ENCODE measurements at places on chromosomes 5 and 9.

DNA sequence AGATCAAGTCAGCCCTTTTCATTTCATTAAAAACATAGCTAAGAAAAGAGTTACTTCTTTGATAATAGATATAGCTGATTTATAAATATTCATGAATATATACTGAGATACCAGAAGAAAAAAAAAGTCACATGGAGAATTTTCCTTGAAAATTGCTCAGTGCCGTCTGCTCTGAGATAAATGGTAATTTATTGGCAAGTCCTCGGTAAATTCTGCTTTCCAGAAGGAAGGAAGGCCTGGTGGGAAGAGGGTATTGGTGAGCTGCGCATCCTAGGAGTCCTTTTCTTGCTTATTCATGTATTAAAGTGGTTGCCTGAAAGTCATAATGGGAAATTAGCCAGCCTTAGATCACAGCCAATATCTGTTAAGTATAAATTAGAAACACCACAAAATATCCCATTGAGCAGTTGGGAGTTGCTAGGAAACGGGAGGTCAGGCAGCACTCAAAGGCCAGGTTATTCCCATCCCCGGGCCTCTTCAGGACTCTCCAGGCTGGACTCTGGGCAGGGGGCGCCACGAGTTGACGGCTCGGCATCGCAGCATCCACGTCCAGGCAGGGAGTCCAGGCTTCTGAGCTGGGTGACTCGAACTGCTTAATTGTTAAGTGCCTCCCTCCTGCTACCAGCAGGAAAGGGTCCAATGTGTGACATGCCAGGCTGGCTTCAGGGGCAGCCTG is 116.7 kb upstream of the RETREG1 start:
- no peak for DNase-seq

GRCh38 chr5:121189342-121190305 is 662.1 kb upstream of the FTMT start:
- no peak for DNase-seq

DNA sequence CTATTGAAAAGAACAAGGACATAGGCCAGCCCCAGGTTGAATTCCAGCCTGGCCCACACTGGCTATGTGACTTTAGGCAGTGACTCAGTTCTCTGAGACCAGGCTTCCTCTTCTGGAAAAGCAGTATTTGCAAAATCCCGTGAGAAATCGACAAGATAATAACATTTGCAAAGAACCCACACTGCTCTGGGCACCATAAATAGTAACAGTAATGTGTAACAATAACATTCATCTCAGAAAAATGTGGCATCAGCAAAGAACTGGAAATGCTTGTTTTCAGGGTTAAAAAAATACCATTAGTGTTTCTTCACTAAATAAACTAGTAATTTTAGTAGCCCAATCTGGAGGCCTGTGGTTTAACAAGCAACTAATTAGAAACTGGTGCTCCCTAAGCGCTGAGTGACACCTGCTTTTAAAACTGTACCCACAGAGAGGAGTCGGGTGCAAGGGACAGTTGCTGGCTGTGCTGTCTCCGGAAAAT is 148.4 kb downstream of the TTLL11 start:
- DNase-seq, result no peak

DNA sequence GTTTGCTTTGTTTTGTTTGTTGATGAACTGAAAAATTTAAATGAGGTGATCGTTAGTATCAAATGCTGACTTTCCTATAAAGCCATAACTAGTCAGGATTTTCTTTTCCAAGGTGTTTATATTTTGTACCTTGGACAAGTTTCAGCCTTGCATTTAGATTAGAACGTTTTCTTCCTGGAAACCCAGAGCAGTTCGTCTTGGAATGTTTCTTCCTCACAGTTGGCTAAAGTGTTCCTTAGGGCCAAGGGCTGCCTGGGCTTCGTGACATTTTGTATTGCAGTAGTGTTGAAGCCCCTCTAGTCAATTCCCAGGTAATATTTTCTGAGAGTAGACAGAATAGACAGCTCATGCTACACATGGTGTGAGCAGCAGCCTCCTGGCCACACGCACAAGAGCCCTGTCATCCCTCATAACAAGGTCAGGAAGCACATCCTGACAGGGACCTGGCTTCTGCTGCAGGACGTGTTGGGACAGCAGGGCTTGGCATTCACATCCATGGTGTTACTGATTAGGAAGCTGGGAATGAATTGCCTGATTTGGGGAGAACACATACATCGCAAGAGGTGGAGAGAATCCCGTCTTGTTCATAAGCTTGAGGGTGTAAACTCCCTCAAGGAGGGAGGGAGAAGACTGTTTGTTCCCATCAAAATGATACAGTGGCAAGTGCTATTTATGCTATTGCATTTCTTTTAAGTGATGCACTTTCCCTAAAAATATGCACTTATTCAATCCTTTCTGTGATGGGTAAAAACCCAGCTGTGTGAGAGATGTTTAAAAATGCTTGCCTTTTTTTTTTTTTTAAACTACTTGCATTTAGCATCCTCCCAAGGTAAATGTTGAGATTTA is 31.7 kb downstream of the FUBP3 start:
- no peak for DNase-seq

DNA sequence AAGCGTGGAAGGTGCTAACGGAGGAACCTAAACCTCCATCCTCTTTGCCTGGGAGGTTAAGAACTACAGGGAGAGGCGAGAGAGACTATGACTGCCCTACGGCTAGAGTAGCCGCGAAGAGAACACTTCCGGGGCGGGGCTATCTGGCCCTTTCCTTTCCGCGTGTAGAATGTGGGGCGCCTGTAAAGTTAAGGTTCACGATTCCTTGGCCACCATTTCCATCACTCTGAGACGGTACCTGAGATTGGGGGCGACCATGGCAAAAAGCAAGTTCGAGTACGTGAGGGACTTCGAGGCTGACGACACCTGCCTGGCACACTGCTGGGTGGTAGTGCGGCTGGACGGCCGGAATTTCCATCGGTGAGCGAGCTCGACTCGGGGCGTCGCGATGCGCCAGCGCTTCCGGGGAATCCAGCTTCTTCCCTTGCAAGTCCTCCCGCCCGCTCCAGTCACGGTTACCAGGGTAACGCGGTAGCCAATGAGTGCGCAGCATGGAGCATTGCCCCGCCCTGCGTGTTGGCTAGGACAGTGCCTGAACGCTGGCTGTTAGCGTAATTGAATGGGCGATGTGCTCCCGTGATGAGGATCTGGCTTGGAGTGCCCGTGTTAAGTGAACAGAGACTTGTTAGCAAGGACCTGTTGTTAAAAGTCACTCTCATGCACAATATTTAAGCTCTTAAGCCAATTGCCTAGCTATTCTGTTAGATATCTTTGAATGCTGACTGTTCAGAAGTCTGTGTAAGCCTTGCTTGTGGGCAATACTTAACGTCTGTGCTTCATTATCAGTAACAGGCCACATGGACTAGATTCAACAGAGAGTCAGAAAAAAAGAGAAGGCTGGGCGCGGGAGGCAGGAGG is at the start of gene THG1L:
Gene THG1L (plus strand): TSS at position 149 of the 858 bp plus-strand sequence. CDS start 21 bp downstream, at position 170.
- peak; percentile 99 for DNase-seq

DNA sequence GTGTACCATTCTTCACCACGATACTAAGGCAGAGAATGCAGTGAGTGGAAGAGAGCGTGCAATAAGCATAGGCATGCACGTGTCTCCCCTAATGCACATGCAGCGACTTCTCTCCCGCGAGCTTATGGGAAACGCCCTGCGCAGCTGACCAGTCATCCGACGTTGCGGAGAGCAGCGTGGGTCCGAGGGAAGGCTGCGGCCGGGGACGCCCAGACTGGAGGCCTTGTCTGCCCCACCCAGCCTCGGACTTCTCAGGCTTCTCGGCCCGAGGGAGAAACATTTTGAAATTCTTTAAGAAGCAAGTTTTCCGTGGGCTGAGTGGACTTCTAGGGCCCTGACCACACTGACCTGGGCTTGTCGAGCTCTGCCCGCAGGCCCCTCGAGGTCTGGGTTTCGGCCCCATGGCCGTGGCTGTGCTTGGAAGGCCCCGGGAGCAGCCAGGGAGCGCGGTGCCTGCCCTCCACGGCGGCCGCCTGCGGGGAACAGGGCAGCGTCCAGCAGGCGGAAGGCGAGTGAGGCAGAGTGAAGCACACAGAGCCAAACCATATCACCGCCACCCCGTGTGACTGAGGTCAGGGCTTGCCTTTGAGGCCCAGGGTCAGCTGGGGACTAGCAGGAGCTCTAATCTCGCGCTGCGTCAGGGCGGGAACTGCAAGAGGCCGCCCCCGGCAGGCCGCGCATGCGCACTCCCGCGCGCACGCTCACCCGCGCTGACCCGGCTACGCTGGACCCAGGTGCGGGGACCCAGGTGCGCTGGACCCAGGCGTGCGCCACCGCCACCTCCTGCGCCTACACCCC is 60.0 kb upstream of the IRX1 start:
- DNase-seq, result no peak

DNA sequence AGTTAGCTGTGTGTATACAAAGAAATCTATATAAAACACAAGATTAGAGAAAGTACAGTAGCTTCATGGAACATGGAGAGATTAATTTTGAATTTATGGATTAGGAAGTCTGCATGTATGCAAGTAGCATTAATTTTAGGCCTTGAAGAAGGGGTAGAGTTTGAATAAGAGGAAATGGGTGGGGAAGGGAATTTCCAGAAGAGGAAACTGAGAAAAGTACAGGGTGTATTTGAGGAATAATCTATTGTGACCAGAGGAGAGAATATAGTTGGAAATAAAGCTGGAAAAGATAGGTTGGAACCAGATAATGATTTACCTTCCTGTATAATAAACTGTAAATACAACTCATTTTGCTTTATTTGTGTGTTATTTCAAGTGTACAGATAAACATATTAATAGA is 53.6 kb downstream of the CWC27 start:
- no peak for DNase-seq

DNA sequence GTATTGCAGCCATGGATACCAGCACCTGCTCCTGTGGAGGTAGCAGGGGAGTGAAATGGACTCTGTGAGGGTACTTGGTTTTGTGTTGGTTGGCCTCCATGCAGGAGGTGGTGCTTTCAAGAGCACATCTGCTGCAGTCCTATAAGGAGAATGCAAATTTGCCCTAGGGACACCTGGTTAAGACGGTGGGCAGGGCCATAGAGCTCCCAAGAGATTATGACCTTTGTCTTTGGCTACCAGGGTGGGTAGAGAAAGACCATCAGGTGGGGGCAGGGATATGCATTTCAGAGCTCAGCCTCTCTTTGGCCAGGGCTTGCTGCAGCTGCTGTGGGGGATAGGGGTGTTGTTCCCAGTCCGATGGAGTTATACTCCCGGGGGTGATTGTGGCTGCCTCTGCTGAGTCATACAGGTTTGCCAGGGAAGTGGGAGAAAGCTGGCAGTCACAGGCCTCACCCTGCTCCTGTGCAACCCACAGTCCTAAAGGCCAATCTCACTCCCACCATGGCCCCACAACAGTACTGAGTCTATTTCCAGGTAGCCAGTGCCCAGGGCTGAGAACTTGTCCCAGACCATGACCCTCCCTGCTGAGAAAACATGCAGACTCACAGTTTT is 14.0 kb upstream of the PDLIM4 start:
- DNase-seq, result peak; percentile 31

GRCh38 chr9:98465799-98466198 is 210.3 kb upstream of the TBC1D2 start:
- DNase-seq, result no peak

GRCh38 chr9:131695366-131695765 is 44.5 kb downstream of the RAPGEF1 start:
- DNase-seq, result no peak

- DNase-seq, result no peak
Measured at GRCh38 chr9:129038109-129038852, 1.9 kb downstream of the MIGA2 start.

DNA sequence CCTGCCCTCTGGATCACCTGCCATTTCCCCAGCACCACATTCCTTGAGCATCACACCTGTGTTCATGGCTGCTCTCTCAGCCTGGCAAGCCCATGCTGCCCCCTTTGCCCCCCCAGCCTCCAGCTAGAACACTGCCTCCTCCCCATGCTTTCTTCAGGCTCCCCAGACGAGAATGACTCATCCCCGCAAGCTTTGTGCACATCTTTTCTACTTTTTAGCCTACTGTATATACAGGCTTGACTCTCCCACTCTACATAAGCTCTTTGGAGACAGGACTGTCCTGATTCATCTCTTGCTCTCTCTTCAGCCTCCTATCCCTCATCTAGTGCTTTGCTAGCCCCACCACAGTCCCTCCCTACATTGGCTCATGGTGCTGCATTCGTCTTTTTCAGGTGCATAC is 19.9 kb upstream of the GLIPR2 start:
- DNase-seq, result no peak

DNA sequence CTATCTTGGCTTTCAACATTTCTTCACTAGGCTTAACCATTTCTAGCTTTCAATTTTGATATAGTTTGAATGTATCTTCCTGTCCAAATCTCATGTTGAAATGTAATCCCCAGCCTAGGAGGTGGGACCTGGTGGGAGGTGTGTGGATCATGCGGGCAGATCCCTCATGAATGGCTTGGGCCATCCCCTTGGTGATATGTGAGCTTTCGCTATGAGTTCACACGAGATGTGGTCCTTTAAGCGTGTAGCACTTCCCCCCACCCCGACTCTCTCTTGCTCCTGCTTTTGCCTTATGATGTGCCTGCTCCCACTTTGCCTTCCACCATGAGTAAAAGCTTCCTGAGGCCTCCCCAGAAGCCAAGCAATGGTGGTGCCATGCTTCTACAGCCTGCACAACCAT is 40.6 kb downstream of the PHAX start:
- no peak for DNase-seq

DNA sequence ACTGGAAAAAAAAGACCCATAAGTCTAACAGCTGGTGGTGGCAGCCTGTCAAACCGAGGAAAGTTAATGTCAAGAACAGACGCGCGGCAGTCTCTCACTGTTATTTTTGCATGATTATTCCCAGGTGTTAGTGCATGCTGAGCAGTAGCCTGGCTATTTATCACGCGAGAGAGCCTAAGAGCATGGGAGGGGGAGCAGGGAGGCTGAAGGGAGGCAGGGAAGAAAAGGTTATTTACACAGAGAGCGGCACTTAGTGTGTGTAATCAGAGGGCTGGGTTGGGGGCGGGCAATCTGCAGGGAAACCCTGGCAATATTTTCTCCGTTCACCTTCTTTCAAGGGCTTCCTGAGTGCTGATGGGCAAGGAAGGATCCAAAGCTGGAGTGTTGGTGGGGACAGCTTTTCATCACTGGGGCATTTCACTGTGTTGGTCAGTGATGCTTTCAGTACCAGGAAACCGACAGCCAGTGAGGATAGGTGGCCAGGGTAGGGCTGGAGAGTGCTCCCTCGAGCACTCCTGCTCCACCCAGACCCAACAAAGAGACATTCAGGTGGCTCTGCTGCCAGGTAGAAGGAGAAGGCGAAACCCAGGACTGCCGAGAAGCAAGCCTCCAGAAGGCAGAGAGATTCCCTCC is 39.6 kb downstream of the ZNF608 start:
- no peak for DNase-seq

- no peak for DNase-seq
Measured at GRCh38 chr9:6696178-6696577, 50.6 kb upstream of the GLDC start.

All from RWPE2 (cell line).